ENCODE measurements at places on chromosomes 4 and X.

DNA sequence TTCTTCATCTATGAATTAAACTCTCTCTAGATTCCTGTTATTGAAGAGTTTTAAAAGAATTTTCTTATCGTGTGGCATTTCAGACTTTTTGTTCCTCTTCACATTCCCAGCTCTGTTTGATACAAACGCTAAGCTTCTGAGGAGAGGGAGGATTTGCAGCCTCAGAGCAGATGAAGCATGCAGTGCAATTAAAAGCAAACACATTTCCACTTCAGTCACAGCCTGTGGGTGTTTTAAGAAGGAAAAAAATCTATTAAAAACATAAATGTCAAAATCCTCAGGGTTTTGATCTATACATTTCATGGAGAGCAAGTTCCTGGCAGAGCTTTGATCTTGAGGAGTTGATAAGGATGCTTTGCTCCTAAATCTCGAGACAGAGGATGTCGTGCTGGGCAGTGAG lies 442.4 kb upstream of the BOD1L1 start:
- no peak for DNase-seq

GRCh38 chr4:109733728-109734127 lies 3.9 kb upstream of the PLA2G12A start:
- no peak for DNase-seq

- DNase-seq: no peak
Measured at GRCh38 chrX:28659269-28659668, 72.0 kb downstream of the IL1RAPL1 start.

GRCh38 chr4:151665022-151665784 lies 95.6 kb downstream of the GATB start:
- DNase-seq: no peak

- DNase-seq: no peak
Measured at GRCh38 chr4:40648742-40649281, 19.1 kb upstream of the RBM47 start.

- no peak for DNase-seq
Measured at GRCh38 chrX:69991685-69992084, 58.1 kb downstream of the AWAT2 start.

DNA sequence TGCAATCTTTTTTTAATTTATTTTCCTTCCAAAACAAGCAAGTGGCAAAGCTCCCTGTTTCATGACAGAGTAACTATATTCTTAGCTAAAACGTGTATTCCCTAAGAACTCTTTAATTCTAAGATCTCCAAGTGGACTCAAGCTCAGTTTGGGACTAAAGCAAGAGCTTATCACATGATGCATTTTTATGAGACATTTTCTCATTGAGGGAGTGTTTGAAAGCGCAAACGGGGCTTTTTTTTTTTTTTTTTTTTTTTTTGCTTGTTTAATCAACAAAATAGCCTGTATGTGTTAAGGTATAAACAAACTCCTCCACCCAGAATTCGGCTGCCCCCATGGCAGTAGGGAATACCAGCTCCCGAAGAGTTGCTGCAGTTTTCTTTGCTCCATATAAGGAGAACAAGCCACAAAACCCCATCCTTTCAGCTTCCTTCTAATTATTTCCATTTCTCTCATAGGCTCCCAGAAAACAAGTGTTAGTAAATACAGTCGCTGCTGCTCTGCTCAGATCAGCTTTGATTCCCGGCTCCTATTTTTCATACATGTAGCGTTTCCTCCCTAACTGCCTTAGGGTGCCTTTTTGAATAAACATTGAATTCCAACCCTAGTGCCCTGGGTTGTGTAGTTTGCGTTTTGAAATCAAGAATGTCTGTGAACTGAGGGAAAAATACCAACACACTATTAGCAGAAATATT lies 669 bp upstream of the PPARGC1A start:
- peak; percentile 11 for DNase-seq

DNA sequence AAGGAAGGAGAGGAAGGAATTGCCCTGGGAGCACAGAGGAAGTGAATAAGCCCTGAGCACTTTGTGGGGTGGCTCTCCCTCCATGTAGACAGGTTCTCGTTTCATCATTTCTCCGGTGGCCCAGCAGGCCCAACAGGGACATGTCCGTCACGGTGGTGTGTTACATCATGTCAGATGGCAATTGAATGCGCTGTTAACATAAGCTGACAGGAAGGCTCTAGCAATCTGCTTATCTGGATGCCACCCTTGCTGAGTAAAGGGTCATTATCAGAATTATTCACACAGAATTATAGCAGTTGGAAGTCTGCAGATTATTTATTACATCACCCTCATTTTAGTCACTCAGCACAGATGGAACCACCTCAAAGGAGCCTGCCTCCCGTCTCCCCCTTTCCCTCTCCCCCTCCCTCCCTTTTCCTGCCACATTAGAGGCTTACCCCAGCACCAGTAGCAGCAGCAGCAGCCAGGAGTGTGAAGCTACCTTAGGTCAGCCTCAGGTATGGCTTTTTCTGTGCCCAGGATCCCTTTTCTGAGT lies 124.3 kb upstream of the TRIM2 start:
- DNase-seq: no peak

- DNase-seq: no peak
Measured at GRCh38 chrX:82127228-82128123, 925.6 kb downstream of the SH3BGRL start.

All from choroid plexus epithelial cell (primary cell).